ENCODE measurements at places on chromosomes 5 and 9. TPM values are rescaled to one million over a fixed set of nuclear protein-coding genes. Genes with fewer than 3 reads are reported as not detected.

GRCh38 chr5:168978015-168978414, 322.9 kb downstream of the SLIT3 start:
- H3K4me1 ChIP-seq = no peaks in the 10 kb centered on the region
- no peak for DNase-seq
- H3K36me3 ChIP-seq = no peaks in the 10 kb centered on the region
- H3K27me3 ChIP-seq = no peaks in the 10 kb centered on the region
- H3K27ac ChIP-seq = no peak overlapping the region
- no peak overlapping the region for H3K4me3 ChIP-seq

DNA sequence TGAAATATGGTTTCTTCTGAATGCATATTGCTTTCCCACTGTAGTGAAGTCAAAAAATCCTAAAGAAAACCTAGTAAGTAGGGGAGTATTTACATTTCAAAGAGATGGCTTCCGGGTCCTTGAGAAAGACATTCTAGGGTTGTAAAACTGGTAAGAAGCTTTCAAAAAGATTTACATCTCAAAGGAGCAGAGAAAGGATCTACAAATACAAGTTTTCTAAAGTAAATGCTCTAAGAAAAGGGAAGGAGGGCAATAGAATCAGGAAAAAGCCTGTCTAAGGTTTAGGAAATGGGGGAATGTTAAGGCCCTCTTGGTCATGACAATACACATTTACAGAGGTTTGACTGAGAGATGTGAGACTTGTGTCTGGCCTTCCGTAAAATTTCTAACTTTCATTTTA, 16.7 kb upstream of the TRPC7 start:
- no peak for DNase-seq
- H3K27ac ChIP-seq = no peak overlapping the region
- no peaks in the 10 kb centered on the region for H3K36me3 ChIP-seq
- H3K4me1 ChIP-seq = no peaks in the 10 kb centered on the region
- H3K27me3 ChIP-seq = no peaks in the 10 kb centered on the region

GRCh38 chr5:53601570-53601969, 41.1 kb downstream of the NDUFS4 start:
- H3K36me3 ChIP-seq = no peaks in the 10 kb centered on the region
- H3K4me3 ChIP-seq = no peak overlapping the region
- H3K4me1 ChIP-seq = no peaks in the 10 kb centered on the region
- H3K27ac ChIP-seq = no peak overlapping the region
- no peak for DNase-seq
- H3K27me3 ChIP-seq = no peaks in the 10 kb centered on the region

SPEF2 gene
- 22.7 TPM for total RNA-seq

RMI1 gene
- total RNA-seq = 13.9 TPM

BNC2 gene
- total RNA-seq = 32.0 TPM
